ENCODE measurements at places on chromosomes 16 and 17.

GRCh38 chr17:38556239-38556638, 49.5 kb downstream of the SRCIN1 start:
- DNase-seq: no peak

DNA sequence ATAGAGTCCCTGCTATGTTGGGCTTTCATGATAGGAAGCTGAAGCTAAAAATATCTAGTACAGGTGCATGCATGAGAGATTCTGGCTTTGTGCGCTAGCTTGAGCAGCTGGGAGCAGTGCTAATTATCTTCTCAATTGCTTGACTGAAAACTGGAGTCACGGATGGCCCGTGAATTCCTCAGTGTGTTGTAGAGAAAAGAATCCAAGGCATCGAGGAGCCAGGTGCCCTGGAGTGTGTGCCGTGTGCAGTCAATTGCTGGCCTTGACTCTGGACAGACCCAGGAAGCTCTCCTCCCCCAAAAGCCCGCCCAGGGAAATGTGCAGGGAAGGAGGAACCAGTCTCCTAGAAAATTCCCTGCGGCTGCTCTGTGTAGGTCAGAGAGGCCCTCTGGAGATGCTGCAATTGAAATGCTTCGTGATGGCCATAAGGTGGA, 14.2 kb downstream of the LGALS3BP start:
- no peak for DNase-seq

DNA sequence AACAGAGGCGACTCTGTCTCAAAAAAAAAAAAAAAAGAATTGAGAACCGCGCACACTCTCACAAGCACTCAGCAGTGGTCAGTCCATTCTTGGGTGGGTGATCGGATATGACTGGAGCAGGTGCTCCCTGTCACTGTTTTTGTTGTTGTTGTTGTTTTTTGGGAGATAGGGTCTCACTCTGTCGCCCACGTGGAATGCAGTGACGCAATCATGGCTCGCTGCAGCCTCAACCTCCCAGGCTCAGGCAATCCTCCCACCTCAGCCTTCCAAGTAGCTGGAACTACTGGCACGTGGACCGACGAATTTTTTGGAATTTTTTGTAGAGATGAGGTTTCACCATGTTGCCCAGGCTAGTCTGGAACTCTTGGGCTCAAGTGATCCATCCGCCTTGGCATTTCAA, 30.0 kb downstream of the RAB11FIP3 start:
- no peak for DNase-seq

DNA sequence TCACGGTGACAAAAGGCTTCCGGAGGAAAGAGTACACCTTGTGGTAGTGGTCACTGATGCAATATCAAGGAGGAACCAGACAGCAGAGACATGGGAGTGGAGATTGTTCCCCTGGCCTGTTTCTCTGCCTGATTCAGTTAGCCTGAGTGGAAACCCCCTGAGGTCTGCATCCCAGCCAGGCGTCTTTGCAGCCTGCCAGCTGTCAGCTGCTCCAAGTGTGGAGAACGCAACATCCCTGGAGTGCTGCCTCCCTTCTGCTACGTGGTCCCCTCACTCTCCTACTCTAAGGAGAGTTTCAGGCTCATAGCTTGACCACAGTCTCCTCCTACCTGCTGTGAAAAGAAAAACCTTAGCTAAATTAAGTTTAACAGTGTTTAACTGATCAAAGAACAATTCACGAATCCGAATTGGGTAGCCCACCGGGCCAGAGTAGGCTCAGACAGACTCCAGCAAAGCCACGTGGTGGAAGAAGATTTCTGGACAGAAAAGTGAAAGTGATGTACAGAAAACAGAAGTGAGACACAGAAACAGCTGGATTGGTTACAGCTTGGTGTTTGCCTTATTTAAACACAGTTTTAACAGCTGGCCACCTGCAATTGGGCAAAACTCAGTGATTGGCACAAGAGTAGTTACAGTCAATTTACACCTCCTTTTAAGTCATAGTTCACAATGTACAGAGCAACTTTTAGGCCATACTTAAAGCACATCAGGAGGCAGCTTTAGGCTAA, 188.6 kb downstream of the DNAH9 start:
- DNase-seq: no peak

DNA sequence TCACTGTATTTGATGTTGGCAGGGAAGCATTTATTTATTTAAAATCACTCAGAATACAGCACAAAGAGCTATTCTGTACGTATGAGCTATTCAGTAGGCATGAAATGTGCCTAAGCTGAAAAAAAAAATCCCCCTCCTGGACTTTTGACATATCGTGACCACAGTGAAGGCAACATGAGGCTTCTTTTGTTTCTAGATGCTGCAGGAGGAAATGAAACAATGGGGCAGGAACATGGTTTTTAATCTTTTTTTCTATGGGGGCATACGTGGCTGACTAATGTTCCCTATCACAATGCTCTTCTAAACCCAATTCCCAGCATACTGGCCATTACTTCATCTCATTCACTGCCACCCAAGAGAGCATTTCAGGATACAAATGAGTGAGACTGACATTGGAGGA, 191.0 kb upstream of the PMFBP1 start:
- no peak for DNase-seq

- no peak for DNase-seq
Observed at GRCh38 chr17:48563867-48564187, 14.3 kb downstream of the HOXB4 start.

DNA sequence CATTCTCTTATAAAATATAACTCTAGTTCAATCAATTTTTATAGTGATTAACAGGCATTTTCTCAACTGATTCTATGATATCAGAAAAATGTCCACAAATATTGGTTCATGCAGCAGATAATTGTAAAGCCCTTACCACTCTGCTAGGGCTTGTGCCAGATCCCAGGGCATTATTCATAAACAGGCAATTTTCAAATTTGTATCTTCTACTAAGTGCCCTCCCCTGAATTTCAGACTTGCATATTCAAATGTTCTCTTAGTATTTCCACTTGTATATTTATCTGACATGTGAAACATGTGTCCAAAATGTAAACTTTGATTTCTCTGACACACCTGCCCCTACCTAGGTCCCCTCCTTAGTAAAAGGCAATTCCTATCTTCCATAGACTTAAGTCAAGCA, 9.3 kb downstream of the CPHXL2 start:
- no peak for DNase-seq

DNA sequence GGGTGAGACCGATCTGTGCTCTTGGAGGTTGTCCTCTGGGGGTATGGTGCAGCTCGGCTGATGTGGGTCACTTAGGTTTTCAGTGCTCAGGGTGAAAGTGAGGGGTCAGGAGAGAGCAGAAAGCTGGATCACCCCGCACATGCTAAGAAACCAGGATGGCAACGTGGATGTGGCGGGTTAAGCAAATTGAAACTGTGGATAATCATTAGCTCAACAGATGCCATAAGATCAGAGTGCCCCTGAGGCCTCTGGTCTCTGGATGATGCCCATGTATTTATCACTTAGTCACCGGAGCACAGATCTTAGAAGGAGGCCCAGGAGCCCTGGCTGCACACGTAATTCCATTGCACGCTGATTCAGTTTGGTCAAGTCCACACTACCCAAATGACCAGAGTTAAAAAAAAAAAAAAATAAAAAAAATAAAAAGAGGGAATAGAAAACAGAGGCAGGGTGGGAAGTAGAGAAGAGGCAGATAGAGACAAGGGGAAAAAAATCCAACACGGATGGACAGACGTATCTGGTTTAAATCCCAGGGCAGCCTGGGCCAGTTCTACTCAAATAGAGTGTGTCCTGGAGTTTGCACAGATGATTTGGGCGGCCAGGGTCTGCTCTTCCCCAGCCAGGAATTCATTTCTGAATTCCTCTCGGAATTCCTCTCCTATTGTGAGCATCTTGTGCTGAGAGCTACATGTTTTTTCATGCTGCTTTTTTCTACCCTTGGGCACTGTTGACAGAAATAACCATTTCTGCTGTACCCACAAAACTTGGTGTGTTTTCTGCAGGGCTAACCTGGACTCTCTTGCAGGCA, 378.3 kb downstream of the CPPED1 start:
- no peak for DNase-seq

GRCh38 chr17:49213399-49213798, 2.9 kb downstream of the ABI3 start:
- no peak for DNase-seq

- no peak for DNase-seq
Observed at GRCh38 chr17:75723171-75723930, 2.1 kb downstream of the ITGB4 start.

- no peak for DNase-seq
Observed at GRCh38 chr16:2775765-2776499, 1.1 kb downstream of the ELOB start.

GRCh38 chr17:61285526-61286320, 113.9 kb upstream of the TBX2 start:
- no peak for DNase-seq

DNA sequence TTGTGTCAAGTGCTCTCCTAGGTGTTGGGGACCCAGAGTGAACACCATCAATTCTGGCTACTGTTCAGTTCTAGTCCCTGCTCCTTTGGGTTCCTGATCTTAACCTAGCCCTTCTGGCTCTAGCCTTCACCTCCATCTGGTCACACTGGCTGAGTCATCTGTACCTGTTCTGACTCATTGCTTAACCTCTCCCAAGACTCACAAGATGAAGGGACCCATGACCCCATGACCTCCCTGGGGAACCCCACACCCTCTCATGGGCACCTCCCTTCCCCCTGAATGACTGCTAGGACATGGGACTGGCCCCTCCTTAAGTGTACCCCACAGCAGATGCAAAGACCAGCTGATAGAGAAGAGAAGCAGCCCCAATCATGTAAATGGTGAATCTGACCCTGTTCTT, 345.8 kb upstream of the CDH5 start:
- no peak for DNase-seq

DNA sequence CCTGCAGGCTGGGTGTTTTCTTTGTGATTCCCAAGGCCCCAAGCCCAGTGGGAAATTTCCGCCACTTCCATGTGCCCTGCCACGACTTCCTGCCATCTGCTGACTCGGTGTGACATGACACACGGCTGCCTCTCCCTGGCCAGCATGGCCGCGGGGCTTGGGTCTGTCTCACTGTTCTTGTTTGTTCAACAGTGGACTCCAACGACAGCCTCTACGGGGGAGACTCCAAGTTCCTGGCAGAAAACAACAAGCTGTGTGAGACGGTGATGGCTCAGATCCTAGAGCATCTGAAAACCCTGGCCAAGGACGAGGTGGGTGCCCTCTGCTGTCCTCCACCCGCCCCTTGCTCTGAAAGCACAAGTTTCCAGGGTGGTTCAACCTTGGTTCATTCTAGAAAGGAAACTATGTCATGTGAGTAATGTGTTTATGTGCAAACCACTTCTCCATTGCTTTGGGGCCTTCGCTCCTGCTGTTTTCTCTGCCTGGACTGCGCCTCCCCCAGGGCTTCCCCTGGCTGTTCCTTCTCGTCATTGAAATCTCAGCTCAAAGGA, 26.8 kb downstream of the KNOP1 start:
- no peak for DNase-seq

GRCh38 chr16:84925773-84926372, 85.5 kb downstream of the ZDHHC7 start:
- no peak for DNase-seq

DNA sequence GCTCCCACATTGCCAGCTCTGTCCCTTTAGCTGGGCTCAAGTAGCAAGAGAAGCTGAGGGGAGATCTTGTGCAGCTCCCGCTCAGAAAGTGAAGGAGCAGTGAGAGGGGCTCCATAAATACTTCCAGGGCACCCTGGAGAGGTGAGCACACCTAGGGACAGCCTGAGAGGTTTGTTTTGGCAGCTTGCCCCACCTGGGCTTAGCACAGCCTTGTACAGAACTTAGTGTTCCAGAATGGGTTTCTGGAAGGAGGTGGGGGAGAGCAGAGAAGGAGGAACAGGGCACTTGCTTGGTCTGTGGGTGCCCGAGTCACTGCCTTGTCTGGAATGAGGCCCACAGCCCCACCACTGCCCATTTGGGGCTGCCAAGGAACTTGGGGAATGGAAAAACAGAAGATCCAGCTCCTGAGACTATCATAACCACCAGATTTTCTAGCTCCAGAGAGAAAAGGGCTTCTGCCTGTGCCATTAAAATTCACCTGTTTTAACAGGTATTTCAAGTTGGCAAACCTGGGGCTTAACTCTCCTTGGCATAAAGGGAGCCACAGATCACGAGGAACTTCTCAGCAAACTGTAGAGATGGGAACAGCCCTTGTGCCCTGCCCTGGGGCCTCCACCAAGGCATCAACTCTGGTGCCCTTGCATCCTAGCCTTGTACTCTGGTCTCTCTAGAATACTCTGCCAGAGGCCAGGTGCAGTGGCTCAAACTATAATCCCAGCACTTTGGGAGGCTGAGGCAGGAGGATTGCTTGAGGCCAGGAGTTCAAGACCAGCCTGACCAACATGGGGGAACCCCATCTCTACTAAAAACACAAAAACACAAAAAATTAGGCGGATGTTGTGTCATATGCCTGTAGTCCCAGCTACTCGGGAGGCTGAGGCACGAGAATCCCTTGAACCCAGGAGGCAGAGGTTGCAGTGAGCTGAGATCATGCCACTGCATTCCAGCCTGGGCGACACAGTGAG, 1.9 kb downstream of the PRR15L start:
- DNase-seq: no peak

DNA sequence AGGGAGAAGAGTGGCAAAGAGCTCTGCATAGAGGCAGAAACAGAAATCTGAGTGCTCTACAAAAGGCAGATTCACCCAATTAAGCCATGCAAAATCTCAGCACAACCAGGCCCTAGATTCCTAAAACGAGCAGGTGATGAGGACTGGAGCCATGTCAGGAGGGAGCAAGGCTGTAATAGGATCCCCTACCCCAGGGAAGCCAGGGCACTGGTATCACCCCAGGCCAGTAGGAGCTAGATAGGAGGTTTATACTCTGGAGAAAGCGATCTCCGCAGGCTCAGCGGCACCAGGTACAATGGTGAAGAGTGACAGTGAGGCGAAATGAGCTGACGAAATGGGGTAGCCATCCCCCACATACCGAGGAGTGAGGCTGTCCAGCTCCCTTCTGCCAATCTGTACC, 171.5 kb downstream of the PARN start:
- no peak for DNase-seq

DNA sequence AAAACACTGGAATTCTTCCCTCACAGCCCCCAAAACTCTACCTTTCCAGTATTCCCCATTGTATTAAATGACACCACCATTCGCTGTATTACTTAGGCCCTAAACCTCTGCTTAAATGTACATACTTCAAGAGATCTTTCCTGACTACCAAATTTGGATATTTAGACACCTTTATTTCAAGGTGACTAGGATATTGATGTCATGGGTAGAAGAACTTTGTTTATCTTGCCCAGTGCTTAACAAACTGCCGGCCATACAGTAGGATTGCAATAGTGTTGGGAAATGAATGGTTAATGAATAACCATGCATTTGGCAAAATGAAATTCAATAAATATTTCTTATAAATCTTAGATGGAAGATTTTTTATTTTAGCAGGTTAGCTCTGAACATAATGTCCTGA, 86.2 kb upstream of the CA10 start:
- DNase-seq: no peak

- no peak for DNase-seq
Observed at GRCh38 chr17:44424828-44425461, 35.5 kb upstream of the ITGA2B start.

- no peak for DNase-seq
Observed at GRCh38 chr17:49456183-49456965, 38.7 kb upstream of the NGFR start.

GRCh38 chr17:60372790-60373483, 19.0 kb downstream of the USP32 start:
- DNase-seq: no peak
